ENCODE measurements at places on chromosomes 1 and 21. TPM values are rescaled to one million over a fixed set of nuclear protein-coding genes. Genes with fewer than 3 reads are reported as not detected.

GRCh38 chr1:7405844-7406500 is 365.1 kb upstream of the VAMP3 start:
- DNase-seq = no peak

DNA sequence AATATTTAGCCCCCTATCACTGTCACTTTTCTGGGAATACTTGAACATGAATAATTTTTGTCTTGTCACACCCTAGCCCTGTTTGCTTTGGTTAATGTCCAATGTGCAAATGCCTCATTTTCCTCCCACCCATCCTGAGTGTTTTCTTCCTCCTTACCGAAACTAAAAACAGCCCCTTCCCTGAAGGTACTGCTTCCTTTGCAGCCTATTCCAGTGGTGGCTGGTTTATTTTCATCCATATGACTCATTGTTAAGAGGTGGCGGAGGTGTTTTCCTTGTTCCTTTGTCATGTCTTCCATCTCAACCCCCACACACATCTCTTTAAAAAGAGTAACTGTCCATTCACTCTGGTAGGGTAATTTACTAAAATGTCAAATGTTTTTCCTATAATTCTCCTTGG is 40.4 kb downstream of the CD55 start:
- no peak for DNase-seq

Gene SPATA46
- not detected for total RNA-seq

DNA sequence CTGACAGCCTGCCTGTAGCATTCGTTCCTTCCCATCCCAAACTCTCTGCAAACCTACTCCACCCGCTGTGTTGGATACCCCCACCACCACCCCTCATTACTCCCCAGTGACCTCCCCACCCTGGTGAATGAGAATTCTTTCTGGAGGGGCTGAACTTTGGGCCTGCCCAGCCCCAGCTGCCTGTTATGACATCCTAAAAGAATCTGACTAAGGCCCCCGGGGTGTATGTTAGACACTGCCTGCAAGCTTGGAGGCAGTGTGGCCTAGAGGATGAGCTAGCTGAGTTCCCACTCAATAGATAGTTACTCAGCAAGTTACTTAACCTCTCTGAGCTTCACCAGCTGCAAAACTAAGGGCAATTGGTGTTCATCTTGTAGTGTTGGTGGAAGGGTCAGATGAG is 110.2 kb upstream of the FGGY start:
- DNase-seq = no peak

Gene AADACL3
- total RNA-seq = not detected

Gene CD53
- 63.4 TPM for total RNA-seq

Gene CTSS
- total RNA-seq = 95.7 TPM

Gene TMEM269
- total RNA-seq = 0.46 TPM

DNA sequence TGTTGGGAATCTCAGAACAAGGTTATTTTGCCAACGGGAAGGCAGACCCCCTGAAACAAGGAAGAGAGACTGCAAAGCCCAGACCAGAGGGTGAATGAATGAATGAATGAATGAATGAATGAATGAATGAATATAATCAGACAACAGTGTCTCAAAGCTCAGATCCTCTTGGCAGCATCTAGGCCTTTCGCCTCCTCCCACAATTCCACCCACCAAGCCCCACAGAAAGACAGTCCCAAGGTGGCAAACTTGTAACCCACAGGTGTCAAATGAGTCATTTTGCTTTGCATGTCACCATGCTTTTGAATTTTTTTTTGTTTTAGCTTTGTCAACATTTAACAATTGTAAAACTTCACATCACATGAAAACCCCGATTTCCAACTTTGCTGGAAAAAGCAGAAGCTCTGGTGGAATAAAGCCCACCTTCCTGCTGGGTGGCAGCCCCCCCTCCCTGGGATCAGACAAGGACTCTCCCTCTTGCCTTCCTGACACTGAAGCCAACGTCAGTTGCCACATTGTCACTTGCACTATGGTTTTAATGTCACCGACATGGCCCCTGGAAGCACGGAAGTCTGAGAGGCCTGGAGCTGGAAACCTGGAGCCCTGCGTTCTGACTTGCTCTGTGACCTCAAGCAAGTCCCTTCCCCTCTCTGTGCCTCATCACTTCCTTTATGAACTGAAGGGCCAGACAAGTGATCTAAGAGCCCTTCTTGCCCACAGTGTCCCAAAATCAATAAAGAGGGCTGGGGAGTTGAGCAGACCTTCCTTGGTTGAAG is 134.6 kb upstream of the RUNX3 start:
- DNase-seq = no peak

GRCh38 chr1:109307274-109308021 is 637 bp upstream of the MYBPHL start:
- no peak for DNase-seq

GRCh38 chr1:35569936-35570335 is 3.2 kb upstream of the TFAP2E start:
- no peak for DNase-seq

Gene KCNT2
- total RNA-seq = 10.7 TPM

- DNase-seq = no peak
Measured at GRCh38 chr1:55363268-55363667, 148.1 kb upstream of the USP24 start.

DNA sequence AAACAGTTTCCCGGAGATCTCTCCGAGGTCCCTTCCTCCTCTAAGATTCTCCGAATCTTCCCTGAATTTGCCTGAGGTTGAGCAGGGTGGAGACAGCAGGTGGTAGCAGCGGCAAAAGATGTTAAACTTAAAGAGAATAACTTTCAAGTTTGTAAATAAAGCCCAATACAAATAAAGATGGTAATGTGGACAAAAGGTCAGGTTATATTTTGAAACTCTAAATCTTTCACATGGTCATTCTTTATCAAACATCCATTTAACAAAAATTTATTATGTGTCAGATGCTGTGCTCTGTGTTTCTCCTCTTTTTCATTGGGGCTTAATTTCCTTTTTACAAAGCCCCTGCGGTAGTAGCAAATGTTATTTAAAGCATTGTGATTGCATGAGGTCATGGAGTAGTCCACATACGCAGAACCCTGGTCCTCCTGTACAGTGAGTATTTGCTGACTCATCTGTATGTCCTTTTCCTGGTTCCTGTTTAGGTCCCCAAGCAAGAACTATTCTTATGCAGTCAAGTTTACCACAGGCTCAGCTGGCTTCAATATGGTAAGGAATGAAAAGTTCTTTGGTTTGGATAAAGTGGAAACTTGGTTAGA is 119.2 kb downstream of the ITSN1 start:
- no peak for DNase-seq

Gene MYOC
- total RNA-seq = 29.4 TPM

GRCh38 chr21:26140164-26140579 is 30.4 kb downstream of the APP start:
- no peak for DNase-seq

Gene ADORA3
- 19.5 TPM for total RNA-seq

DNA sequence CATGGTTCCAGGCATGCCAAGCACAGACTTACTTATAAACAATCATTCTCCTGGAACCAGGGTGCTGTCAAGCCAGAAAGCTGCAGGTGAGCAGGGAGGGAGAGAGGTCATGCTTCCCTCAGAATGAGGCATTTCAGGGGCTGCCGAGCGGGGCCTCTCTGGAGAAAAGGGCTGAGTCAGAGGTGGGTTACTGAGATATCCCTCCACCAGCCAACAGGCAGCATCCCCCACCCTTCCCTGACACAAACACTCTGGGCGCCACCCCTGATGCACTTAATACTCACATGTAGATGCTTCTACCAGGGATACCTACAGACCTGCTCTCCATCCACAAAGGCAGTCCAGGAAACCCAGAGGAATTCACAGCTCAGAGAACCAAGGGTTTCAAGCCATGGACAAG is 13.1 kb downstream of the STK40 start:
- no peak for DNase-seq
